ENCODE measurements at places on chromosomes 6 and 20. TPM values are rescaled to one million over a fixed set of nuclear protein-coding genes. Genes with fewer than 3 reads are reported as not detected.

DNA sequence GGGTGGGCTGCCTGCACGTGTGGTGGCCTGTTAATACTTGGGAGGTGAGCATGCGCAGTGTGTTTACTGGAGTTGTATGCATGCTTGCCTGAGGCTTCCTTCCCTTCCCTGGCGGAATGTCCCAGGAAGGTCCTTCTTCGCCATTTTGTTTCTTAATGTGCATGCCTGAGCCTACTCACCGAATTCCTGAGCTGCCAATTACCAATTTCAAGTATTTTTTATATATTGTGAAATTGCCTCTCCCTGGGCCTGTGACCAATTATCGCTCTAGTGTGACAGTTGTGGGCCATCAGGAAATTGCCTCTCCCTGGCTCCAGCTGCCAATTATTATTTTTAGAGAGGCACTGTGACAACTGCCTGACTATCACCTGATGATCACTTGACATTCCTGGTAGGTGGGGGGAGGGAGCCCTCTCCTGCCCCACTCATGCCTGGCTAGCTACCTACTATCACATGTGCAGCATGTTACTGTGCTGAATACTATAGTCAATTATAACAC lies 70.0 kb downstream of the FAM50B start:
- peak; percentile 61 for DNase-seq
- H3K27me3 ChIP-seq, result no peaks in the 10 kb centered on the region
- H3K4me1 ChIP-seq, result peaks cover 17% of the 10 kb centered on the region
- no peaks in the 10 kb centered on the region for H3K36me3 ChIP-seq

GRCh38 chr6:151317103-151317994 lies 74.0 kb downstream of the ZBTB2 start:
- DNase-seq, result no peak
- H3K4me3 ChIP-seq, result no peak overlapping the region
- no peaks in the 10 kb centered on the region for H3K36me3 ChIP-seq
- H3K27me3 ChIP-seq, result no peaks in the 10 kb centered on the region
- no peaks in the 10 kb centered on the region for H3K4me1 ChIP-seq

The CCN6 gene
- total RNA-seq, result not detected

DNA sequence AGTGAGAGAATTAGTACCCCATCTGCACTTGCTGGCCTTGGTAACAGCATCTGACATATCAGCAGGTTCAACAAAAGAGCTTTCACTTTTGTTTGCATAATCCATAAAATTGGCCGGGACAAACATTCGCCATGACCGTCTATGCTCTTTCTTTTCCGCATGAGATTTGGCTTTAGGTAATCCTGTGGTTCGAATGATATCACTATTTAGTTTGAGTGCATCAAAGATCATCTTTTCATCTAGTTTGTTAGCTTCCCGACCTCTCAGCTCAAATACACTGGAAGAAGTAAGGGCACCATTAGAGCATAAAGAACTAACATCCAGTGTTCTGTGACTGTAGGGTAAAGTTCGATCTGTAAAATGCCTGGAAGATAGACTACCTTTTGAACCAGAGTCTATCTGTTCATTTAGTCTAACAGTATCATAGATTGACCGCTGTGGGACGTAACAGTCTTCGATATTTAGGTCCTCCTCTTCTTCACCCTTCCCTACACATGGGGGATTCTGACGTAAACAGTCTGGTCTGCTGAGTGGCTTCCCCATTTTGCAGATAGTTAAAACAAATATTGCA lies 101.6 kb downstream of the DST start:
- no peak for DNase-seq
- H3K36me3 ChIP-seq, result peaks cover 6% of the 10 kb centered on the region
- H3K4me3 ChIP-seq, result peak overlapping the region; percentile 51
- H3K4me1 ChIP-seq, result peaks cover 44% of the 10 kb centered on the region
